ENCODE measurements at places on chromosomes 1 and 21.
A peak's percentile ranks its signal among the peaks of the same experiment; 100 is the strongest.

DNA sequence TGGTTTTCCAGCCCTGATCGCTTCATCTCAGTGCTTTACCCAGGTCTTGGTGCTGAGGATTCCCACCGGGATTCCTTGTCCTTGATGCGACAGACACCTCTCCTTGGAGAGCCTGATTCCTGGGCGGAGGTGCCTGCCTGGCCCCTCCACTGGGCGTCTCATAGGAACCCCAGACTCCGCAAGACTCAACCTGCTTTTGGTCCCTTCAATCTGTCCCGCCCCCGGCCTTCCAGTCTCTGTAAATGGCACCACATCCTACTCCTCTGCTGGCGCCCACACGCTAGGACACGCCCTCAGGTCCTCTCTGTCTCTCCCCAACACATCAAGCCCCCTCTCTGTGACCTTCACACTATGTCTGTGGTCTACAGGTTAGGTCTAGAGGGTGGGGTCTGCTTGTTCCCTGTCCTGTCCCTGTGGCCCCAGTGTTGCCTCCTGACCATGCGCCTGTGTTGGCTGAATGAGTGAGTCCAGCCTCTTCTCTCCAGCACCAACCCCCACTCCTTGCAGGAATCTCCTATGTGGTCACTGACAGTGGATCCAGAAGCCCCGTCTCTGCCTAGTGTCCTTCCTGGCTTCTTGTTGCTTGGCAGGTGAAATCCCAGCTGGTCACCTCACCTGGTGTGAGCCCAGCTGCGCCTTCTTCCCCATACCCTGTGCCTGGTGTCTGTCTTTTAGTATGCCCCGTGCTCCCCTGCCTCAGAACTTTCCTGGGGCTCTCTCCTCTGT, 119.7 kb upstream of the C1orf174 start:
- no peak for DNase-seq

- DNase-seq: no peak
Measured at GRCh38 chr21:14900058-14900457, 164.7 kb downstream of the NRIP1 start.

DNA sequence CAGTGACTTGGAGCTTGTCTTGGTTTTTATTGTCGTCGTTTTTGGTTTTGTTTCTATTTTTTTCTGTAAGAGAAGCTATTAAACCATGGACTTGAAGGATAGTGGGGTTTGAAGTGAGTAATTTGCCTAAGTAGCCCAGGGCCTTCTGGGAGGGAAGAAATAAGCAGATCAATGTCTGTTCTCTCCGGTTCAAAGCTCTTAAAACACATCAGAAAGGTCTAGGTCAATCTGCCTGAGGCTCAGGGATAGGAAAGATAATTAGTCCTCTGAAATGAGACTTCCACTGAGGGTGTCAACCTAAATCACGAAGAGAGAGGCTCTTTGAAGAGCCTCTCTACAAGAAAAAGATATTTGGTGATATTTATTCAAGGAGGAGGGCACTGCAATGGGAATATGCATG, 178.0 kb downstream of the MATN1 start:
- no peak for DNase-seq

DNA sequence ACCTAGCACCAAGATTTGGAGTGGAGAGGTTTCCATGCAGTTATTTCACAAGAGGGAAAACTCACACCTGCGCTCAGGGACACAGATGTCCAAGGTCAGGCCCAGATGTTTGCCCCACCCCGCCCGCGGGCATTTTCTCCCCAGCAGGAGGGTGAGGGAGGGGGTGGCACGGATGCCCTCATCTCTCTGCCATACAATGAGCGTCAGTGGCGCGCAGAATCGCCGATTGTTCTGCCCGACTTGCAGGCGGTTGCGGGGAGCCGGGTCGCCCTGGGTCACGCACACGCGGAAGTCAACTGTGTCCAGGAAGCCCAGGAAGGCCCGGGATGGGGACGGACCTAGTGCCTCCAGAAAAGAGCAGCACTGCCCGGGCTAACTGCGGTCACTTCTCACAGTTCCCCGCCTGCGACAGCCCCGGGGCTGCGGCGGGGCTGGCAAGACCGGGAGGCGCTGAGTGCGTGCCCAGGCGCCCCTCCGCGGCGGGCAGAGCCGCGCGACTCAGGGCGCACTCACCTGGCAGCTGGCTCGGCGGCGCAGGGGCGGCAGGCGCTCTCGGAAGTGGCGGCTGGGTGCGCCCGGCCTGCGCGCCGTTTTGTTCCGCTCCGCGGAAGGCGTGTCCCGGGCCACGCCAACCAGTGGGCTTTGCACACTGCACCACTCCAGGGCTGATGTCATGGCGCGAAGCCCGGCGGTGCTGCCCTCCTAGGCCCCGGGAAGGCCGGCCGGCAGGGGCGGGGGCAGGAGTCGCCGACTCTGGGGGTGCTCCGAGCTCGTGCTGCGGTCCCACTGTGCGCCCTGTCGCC, at the start of gene CSRP1:
TSS of gene CSRP1 (minus strand) at position 567 of the 803 bp plus-strand sequence. CDS start 10,820 bp downstream, outside the sequence.
- peak; percentile 75 for DNase-seq

DNA sequence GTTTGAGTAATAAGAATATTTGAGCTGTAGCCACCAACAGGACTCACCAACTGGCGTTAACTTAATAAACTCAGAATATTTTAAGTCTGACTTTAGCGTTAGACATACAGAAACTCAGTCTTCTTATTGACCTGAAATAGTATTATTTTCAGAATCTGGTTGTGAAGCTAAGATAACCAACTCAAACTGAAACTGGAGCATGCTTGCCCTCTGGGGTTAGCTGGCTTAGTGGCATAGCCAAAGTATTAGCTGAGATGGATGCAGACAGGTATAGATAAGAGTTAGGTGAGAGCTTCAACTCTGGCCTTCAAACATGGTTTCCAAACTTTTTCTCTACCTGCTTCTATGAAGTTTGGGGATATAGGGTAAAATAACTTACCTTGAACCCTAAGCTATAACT, 40.5 kb downstream of the AMY1C start:
- DNase-seq: no peak

GRCh38 chr1:62437273-62437940, 558 bp downstream of the USP1 start:
- no peak for DNase-seq

- no peak for DNase-seq
Measured at GRCh38 chr21:21412096-21412495, 413.9 kb downstream of the NCAM2 start.

DNA sequence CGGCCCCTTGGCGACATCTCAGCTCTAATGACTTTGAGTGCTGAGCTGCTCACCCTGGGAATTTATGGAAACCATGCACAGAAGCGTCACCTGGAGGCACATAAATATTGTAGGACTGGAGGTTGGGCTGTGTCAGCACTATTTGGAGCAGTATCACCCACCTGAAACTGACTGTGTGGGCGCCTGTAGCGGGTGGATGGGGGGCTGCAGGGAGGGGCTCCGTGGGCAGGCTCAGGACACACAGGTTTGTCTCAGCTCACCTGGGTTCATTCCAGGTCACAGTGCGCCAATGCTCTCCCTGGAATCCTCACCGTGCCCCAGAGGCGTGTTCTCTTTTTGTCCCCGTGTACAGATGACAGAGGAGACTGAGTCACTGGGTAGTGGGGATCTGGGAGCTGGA, 74.8 kb upstream of the ACTL8 start:
- no peak for DNase-seq

GRCh38 chr1:46581681-46582455, 22.2 kb downstream of the MKNK1 start:
- no peak for DNase-seq

- no peak for DNase-seq
Measured at GRCh38 chr1:53346814-53347176, 18.9 kb upstream of the LRP8 start.

GRCh38 chr1:40383095-40383487, 9.6 kb downstream of the SMAP2 start:
- no peak for DNase-seq

DNA sequence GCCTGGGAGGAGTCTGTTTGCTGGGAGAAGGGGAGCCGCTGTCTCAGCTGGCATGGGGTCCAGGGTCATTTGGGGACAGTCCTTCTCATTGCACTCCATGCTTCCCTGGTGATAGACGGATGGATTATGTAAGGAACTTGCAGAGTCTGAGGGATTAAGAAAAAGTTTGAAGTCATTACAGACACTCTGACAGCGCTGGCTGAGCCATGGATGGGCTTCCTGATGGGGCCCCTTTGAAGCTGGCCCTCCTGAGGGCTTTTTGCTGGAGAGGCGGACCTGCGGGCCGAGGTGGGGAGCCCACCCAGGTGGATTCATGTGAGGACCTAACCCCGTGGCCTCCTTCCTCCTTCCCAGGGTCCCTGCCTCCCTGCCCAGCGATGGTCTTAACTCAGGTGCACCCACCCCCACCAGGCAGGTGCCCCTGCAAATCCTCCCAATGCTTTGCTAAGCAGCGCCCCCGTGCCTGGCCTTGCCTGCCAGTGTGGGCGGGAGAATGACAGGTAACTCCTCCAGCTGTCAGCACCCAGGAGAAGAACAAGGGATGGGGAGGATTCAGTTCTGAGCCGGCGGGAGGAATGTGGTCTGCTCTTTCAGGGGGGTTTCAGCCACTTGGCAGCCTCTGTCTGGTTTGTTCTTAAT, 24.2 kb upstream of the C1orf174 start:
- DNase-seq: no peak

DNA sequence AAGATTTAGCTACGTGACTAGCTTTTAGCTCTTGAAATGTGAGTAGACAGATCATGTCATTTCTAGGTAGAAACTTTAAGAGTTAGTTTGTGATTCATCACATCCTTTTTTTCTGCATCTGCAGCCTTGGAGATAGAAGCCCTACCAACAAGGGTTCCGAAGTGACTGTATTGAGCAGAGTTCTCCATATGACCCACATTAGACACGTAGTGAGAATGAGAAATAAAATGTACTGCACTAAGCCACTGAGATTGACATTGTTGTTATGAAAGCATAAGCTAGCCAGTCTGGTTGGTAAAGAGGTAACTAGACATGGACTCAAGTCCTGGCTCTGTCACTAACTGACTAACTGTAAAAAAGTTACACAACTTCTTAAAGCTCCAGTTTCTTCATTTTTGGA, 296.1 kb downstream of the PDE4B start:
- DNase-seq: no peak

DNA sequence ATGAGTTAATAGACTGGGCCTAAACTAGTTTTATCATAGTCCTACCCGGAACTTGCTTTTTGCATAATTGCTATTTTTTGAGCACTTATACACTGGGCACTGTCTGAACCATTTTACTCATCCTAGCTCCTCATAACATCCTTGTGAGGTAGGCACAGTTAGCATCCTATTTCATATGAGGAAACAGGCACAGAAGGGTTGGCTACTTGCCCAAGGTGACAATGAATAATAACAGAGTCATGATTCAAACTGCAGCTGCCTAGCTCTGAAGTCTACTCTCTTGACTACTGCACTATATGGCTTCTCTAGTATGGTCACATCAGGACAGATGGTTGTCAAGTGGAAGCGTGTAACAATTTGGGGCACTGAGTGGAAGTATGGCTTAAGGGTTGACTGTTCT, 18.2 kb upstream of the RC3H1 start:
- peak; percentile 79 for DNase-seq

GRCh38 chr1:243837907-243838535, 12.0 kb downstream of the AKT3 start:
- DNase-seq: no peak

DNA sequence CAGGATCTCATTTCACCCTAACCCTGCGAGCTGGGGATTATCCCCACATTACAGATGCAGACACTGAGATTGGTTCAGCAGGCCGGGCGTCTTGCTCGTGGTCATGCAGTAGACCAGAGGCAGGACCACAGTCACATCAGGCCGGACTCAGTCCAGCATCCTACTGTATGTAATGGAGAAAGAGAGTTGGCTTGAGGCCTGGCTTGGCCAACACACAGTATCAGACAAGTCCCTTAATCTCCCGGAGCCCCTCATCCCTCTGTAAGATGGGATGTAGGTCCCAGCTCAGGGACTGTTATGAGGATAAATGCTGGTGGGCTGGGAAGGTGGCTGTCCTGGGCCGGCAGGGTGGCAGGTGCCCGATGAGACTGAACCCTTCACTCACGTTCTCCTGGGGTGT, 66.1 kb upstream of the ACTL8 start:
- no peak for DNase-seq

- DNase-seq: no peak
Measured at GRCh38 chr1:234186037-234186688, 187.1 kb upstream of the COA6 start.

GRCh38 chr1:18262726-18263125, 155.1 kb downstream of the IGSF21 start:
- no peak for DNase-seq

DNA sequence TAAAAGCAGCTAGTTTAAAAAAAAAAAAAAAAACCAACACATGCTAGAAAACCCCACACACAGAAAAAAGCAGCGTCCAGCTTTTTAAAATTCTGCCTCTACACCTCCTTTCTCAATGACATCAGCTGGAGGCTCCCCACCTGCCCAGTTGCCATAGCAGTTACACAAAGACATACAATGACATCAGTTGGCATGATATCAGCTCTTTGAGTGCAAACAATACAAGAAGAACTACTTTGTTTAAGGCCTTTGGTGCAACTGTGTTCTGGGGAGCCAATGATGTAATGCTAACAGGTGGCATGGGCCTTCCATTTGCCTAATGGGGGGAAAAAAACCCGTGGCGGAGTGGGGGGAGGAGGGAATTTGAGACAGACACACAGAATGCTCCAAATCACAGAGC, 32.9 kb downstream of the DUSP10 start:
- peak; percentile 94 for DNase-seq

- DNase-seq: no peak
Measured at GRCh38 chr1:179166663-179167417, 62.6 kb downstream of the ABL2 start.

GRCh38 chr1:58904299-58905125, 120.7 kb upstream of the JUN start:
- no peak for DNase-seq

GRCh38 chr1:228108742-228109072, 392 bp downstream of the MRPL55 start:
- DNase-seq: no peak

DNA sequence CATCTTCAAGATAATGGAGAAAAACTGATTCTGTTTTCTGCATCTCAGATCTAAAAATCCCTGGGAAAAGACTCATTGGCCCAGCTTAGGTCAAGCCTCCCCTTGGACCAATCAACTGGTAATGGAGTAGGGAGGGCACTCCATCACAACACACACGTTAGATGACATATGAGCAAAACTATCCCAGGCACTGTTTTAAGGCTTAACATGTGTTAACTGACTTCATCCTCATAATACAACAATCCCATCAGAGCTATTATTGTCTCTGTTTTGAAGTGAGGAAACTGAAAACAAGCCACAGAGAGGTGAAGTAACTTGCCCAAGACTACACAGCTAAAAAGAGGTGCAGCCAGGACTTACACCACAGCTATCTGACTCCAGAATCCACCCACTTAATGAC, 14.7 kb upstream of the CITED4 start:
- DNase-seq: no peak
